Kidney (tissue), 22 donors: ENCODE measurements at places on chromosomes 7 and 10. TPM values are rescaled to one million over a fixed set of nuclear protein-coding genes. Genes with fewer than 3 reads are reported as not detected.
A peak's percentile ranks its signal among the peaks of the same experiment; 100 is the strongest.

MYO3A gene
- 1.9 TPM for polyA plus RNA-seq

DNA sequence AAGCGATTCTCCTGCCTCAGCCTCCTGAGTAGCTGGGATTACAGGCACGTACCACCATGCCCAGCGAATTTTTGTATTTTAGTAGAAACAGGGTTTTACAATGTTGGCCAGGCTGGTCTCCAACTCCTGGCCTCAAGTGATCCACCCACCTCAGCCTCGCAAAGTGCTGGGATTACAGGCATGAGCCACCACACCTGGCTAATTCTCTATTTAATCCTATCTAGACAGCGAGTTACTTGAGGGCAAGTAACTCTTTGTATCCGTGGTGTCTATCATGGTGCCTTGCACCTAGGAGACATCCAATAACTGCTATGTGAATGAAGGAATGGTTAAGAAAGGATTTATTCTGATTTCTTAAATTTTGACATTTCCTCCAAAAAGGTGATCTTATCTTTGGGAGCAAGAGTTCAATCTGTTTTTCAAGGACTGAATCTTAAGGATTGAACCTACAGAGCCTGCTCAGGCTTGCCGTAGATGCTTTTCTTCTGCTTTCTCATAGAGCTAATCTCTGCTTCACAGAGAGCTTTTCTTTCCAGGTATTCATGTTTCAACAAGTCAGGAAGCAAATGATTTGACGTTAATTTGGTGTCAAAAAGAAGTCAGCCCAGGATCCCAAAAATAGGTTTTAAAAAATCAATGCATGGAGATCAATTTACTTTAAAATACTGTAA is 101.6 kb downstream of the CUL2 start:
- no peak for DNase-seq

- no peak for DNase-seq
These were observed 72.9 kb downstream of the DOCK4 start for GRCh38 chr7:112133328-112133727.

- DNase-seq = peak; percentile 40
These were observed 32.8 kb downstream of the TSPAN14 start for GRCh38 chr10:80486785-80487420.
